ENCODE measurements at places on chromosomes 5 and 9.

GRCh38 chr5:157362982-157363381 lies 97.0 kb upstream of the NIPAL4 start:
- DNase-seq: no peak

GRCh38 chr5:169781420-169782345 lies 144.6 kb downstream of the DOCK2 start:
- DNase-seq: no peak

DNA sequence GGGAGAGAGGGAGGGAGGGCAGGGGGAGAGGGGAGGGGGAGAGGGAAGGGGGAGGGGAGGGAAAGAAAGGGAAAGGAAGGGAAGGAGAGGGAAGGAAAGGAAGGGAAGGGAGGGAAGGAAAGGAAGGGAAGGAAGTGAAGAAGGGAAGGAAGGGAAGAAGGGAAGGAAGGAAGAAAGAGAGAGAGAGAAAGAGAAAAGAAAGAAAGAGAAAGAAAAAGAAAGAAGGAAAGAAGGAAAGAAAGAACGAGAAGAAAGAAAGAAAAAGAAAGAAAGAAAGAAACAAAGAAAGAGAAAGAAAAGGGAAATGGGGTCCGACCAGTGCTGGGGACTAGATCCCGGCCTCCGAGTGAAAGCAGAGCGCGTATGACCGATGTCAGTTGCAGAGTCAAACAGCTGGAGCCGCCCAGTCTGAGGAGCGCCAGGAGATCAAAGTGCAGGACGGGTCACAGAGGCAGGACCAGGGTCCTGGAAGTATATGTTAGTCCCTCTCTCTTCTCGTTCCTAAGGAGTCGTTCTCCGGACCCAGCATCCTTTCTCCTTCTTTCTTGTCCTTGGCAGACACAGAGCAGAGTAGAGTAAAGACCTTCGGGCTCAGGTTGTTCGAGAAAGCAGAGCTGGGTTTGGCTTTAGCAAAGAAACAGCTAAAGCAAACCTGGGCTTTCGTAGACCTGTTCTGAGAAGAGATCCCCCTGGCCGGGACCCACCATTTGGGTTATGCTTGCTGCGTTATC lies 305.4 kb upstream of the MSX2 start:
- DNase-seq: no peak

DNA sequence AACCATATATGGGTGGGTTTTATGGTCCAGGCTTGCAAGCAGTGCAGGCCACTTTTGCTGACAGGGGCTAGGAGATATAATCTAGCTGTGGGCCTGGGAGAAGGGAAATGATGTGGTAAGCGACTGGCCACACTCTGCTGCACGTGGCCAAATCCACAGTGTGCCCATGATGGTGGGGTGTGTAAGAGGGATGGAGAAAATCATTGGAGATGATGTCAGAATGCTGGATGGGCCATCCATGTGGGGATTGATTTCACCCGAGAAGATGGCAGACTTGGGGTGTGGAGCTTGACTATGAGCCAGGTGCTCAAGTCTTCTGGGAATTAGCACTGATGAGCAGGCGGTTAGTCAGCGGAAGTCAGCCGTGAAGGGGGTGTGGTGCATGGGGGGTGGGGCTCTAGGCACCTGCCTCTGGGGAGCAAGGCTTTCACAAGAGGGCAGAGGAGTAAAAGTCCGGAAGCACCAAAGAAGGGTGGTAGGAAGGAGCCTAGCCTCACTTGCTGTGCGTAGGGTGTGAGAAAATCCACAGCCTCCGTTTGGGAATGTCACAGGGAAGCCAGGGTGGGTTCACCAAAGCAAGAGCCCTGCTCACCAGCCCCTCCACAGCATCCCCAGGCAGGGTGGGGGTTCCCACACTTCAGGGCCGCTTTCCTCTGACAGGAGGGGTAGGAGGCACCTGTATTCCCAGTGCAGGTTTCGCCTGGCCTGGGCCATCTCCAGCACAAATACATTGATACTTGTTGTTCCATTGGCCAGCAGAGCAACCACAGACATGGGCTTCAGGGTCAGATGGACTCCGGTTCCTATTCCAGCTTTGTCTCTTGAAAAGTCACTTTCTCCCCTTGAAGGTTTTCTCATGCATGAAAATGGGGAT lies 44.5 kb upstream of the ANGPTL2 start:
- no peak for DNase-seq

GRCh38 chr5:72328172-72328571 lies 8.0 kb downstream of the PTCD2 start:
- no peak for DNase-seq

DNA sequence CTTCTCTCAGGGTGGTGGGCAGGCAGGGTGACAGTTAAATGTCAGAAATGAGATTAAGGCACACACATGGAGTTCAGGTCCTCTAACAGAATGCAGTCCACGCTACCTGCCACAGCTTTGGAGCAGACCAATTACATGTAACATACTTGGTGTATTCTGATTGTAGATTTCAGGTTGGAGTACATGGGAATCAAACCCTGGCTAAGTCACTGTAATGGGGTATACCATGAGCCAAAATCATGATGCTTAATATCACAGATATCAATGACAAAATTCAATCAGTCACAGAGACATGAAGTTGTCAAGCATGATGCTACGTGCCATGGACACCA lies 48.9 kb downstream of the MEF2C start:
- no peak for DNase-seq

GRCh38 chr5:43192558-43193180 lies 644 bp downstream of the NIM1K start:
- DNase-seq: peak; percentile 9

- DNase-seq: no peak
Observed at GRCh38 chr5:93899026-93899600, 157.7 kb upstream of the POU5F2 start.

DNA sequence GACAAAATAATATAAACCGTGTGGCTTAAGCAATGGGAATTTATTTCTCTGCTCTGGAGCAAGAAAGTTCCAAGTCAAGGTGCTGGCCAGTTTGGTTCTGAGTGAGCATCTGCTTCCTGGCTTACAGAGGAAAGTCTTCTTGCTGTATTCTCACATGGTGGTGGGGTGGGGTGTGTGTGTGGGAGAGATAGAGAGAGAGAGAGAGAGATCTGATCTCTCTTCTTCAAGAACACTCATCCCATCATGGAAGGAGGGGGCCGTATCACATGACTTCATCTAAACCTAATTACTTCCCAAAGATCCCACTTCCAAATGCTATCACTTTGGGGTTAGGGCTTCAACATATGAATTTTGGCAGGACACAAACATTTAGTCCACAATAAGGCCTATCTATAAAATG lies 91.2 kb downstream of the PRR16 start:
- DNase-seq: no peak

- DNase-seq: no peak
Observed at GRCh38 chr5:134028496-134028895, 23.7 kb upstream of the VDAC1 start.

DNA sequence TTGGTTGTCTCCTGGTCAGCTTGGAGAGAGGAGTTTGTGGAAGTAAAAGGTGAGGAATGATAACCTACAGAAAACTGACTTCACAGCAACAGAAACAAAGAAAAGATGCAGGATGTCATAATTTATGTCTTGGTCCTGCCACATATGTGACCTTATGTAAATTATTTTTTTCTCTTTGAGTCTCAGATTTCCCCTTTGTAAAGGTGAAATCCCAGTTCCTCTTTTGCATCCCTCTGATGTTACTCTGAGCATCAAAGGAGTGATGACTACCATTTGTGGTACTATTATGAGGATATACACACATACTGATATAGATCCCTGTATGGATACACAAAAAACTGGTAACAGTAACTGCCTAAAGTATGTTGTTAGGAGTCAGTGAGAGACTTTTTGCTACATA lies 1.4 kb upstream of the THG1L start:
- DNase-seq: no peak

DNA sequence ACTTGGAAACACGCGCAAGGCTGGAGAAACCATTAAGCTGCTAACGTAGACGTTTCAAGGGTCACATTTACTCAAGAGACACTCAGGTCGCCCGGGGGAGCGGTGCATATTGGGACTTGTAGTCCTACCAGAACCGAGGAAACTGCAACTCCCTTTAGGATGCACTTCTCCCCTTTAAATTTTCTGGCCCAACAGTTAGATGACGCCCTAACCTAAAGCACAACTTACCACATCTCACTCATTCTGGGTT lies 384 bp upstream of the DMXL1 start:
- peak; percentile 64 for DNase-seq

DNA sequence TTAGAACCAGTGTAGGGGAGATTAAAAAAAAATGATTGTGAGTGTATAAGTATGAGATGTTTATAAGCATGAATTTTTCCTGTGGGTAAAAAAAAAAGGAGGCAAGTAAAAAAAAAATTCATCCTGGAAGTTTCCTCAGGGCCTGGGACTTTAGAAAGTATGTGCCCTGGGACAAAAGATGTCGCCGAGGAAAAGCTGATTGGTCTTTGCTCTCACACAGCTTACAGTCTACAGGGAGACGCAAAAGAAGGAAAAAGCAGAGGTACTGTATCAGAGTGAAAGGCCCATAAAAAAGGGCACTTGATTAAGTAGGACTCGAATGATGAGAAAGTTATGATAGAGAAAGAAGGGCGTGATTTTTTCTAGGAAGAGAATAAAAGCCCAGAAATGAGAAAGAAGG lies 501.4 kb upstream of the MEF2C start:
- DNase-seq: no peak

DNA sequence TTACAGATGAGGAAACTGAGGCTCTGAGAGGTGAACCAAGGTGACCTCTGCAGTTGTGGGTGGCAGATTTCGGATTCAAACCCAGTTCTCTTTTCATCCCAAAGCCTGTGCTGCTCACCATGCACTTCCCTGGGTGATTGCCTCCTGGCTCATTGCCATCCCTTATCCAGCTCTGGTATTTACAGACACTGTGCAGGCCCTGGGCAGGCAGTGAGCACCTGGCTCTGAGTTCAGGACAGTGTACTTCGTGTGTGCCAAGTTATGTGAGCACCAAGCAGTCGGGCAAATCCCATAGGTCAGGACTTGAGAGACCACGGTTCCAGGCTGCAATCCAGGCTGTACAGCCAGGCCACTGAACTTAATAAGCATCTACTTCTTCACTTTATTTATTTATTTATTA lies 1.4 kb downstream of the LRSAM1 start:
- DNase-seq: no peak

DNA sequence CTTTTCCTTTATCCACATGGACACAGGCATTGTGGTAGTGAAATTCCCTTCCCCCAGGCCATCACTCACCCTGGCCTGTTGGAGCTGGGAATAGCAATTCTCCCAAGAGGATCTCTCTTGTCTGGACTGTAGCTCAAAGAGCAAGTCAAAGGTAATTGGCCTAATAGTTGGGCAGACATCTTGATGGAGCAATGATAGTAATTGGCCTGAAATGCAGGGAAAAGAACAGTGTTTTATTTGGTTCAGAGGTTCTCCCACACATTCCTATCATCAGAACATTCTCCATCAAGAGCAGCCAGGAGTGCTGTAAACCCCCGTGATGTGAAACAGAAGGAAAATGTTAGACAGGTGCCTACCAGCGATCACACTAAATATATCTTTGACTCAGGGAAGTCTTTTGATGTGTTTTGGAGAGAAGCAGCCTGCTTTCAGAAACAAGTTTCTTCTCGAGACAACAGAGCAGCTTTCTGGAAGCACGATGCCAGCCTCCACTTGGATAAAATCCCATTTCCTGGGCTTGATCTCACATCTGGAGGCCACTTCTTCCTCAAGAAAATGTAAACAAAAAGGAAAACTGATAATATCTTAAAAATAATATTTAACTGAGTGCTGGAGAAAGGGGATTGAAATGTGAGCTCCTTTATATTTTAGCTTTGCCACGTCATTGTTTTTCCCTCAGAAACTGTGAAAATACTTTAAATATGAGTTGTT lies 198.1 kb upstream of the WWC1 start:
- DNase-seq: no peak

GRCh38 chr9:91036356-91036755 lies 234.7 kb downstream of the SYK start:
- no peak for DNase-seq

DNA sequence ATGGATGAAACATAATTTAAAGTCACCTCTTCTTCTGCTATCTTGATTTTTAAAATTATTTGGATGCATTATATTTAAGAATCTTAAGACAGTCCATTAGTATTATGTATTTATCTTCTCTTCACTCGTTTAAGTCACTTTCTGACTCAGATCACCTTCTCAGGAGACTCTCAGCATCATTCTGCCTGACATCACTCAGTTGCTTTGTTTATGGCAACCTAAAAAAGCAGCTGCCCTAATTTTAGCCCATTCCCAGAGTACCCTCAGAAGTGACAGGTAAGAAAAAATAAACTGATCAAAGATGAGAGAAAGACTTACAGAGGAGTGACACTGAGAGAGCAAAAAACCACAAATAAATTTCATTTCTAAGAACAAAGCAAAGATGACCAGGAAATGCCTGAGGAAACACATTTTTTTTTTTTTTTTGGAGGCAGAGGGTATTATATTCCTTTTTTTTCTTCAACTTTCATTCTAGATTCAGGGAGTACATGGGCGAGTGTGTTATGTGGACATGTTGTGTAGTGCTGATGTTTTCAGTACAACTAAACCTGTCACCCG lies 140.5 kb downstream of the MUSK start:
- no peak for DNase-seq

DNA sequence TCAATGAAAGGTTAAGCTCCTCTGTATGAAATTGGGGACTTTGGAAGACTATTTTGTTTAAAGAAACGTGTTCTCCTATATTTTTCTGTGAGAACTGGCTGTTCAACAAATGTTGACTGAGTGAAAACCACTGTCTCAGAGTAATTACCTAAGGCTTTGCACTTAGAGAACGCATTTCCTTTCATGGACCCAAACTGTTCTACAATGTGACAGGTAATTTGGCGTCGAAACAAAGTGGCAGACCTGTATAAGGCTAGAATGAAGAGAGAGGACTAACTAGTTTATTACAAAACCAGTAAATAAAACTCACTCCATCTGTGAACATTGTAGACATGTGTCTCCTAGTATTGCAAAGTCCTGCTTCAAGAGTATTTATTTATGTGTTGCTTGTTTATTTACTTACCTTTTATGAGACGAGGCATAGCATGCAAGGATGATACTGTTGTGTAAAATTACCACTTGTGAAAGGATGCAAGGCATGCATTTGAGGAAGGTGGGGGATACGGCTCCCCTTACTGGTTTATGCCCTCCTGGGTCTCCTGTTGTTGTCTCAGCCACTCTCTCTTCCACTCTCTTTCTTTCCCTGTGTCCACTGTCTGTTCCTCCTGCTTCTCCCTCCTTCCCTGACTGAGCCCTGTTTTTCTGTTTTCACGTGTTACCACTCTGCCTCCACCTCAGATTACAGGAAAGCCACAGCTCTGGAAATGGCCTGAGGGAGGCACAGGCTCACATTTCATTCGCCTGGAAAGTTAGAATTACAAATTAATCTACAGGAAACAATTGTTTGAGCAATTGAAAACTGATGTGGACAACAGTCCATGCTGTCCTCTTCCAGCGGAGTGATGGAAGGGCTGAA lies 444.0 kb upstream of the ZNF608 start:
- no peak for DNase-seq

DNA sequence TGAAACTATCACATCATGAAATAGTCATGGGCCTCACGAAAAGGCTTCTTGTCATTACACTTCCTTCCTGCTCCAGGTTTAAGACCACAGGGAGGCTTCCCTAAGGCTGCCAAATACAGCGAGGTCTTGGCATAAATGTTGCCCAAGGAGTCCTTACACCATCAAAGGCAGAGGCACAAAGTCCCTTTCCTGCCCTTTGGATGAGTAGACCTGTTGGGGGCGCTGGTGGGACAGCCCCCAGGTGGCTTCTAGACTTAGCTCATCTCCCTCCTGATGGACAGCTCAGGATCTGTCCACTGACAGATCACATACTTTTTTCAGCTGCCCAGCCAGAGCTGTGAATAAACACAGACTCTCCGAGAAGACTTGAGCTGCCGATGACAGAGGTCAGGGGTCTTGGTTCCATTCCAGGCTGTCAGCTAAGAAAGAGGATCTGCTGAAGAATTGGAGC lies 15.5 kb upstream of the MEGF9 start:
- DNase-seq: no peak

Data from T-helper 17 cell (primary cell).